Ovary (tissue), 10 donors: ENCODE measurements at places on chromosomes 11 and 22.

GRCh38 chr11:66228521-66228920 lies 39.9 kb upstream of the RAB1B start:
- no peak for DNase-seq

- DNase-seq = no peak
These were observed 32.2 kb downstream of the CSNK2A3 start for GRCh38 chr11:11320825-11321224.

DNA sequence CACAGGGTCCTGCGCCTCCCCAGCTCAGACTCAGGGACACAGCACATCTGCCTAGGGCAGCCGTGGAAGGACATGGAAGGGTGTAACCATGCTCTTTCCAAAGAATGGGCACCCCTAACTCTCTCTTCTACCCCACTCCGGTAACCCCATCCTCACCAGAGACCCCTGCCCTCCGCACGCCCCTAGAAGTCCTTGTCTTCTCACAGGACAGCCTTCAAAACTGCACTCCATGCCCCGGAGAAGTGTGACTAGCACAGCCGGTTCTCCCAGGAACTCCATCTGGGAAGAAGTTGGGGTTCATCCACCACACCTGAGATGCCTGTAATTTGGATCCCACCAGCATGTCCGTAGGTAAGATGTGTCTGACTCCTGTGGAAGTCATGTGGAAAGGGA lies 25.0 kb downstream of the P2RY2 start:
- DNase-seq = no peak

- no peak for DNase-seq
These were observed 156.2 kb downstream of the MAML2 start for GRCh38 chr11:96186806-96187205.

GRCh38 chr11:610146-610801 lies 5.5 kb downstream of the IRF7 start:
- no peak for DNase-seq

- no peak for DNase-seq
These were observed 14.0 kb downstream of the CFAP300 start for GRCh38 chr11:102061276-102061675.
